Activated CD4-positive, CD25-positive, alpha-beta regulatory T cell treated with anti-CD3 and anti-CD28 coated beads, Interleukin-2, amount 50 U/mL, for 24 hours (primary cell): ENCODE measurements at places on chromosomes 7 and 10.

DNA sequence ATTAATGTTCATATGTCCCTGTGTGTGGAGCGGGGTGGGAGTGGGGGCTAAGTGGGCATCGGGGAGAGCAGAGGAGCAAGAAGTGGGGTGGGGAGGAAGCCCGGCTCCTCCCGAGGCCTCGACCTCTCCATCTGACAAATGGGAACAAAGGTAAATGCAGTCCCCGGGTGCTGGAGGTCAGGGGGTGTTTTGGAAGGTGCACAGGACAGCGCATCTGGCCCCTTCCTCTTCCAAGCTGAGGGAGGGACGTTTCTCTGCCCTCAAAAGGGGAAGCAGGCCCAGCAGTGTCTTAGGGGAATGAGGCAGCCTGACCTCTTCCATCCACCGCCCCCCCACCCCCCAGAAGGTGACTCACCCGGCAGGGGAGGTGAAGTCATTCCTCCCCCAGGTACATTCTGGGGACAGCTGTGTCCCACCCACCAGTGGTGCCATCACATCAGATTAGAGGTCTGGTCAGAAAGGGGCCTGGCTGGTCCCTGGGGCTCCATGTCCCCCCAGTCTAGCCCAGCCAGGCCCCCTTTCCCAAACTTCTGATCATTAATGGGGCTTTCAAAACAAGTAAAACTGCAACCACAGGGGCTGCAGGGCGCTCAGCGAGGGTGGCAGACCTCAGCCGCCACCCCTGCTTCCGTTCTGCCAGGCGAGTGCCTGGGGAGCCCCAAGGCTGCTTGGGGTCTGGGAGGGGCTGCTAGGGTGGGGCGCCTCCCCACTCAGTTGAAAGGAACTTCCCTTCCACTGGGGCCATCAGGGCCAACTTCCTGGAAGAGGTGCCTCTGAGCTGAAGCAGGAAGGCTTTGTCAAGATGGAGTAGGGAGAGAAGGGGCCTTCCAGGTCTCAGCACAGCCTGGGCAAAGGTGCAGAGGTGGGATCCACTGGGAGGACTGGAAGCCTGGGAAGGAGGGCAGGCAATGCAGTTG, 10.8 kb downstream of the LFNG start:
- peak; percentile 65 for ATAC-seq

DNA sequence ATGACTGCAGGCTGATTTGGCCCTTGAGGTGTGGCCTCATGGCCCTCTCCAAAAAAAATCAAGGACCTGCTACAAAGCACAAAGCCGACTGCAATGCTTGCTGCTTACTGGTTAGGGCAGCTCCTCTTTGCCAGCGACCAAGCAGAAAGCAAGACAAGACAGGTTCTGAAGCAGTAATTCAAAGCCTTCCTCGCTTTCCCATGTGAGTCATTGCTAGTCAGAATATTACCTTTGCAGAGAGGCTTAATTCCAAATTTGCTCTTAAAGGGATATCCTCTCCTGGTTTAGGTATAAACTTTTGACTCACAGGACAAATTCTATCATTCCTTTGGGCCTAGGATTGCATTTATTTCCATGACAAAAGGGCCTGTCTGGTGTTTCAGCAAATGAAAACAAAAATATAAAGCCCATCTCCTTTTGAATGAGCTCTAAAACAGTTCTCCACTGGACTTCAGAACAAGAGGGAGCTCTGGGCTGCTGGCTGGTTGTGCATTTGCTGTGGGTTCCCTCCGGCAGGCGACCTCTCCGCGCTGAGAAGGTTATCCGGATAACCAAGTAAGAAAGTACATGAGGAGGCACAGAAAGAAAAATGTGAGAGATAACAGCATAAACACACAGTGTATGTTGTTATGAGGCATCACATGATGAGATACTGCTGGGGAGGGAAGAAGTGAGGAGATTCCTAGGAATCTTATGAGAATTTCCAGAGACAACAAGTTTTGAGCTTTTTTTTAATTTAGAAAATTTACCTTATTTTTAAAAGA, 90.8 kb downstream of the EGFR start:
- ATAC-seq, result no peak

DNA sequence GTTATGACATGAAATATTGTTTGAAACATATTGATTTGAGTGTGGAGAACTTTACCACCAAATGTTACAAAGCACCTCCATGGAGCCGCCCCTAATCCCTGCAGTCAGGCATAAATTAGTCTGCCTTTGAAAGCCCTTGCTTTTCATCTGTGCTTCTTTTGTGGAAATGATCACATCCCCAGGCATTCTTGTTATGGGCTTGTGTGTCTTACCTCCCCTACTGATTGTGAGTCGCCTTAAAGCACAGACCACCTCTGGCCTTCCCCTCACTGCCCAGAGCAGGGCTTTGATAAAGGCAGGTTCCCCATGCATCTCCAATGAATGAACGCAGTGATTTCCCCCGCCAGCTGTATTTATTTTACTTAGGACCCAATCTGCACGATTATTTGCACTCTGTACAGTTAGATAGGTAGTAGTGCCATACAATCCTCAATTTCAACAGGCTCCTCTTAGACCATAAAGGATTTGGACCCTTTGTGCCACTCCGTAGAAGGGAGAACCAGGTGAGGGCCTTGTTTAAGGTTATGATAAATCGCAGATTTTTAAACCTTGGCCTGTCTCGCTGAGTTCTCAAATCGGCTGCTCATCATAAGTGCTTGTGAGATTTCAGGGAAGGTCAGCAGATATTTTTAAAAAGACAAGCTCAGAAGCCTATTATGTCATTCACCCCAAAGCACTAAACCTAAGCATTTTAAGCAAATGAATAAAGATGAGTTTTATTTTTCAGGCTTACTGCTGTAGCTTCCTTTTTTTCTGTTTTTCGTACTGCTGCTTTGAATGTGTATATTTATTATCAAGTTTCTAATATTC, 107.8 kb downstream of the CUBN start:
- ATAC-seq, result no peak

- ATAC-seq, result no peak
Measured at GRCh38 chr7:28296571-28297483, 115.5 kb upstream of the CREB5 start.

GRCh38 chr10:72069751-72070526, 18.4 kb downstream of the SPOCK2 start:
- no peak for ATAC-seq

GRCh38 chr10:14543904-14544210, 213.1 kb upstream of the FRMD4A start:
- no peak for ATAC-seq

- no peak for ATAC-seq
Measured at GRCh38 chr10:124523901-124524300, 62.3 kb downstream of the LHPP start.

GRCh38 chr10:63375859-63376258, 89.9 kb downstream of the JMJD1C start:
- no peak for ATAC-seq

DNA sequence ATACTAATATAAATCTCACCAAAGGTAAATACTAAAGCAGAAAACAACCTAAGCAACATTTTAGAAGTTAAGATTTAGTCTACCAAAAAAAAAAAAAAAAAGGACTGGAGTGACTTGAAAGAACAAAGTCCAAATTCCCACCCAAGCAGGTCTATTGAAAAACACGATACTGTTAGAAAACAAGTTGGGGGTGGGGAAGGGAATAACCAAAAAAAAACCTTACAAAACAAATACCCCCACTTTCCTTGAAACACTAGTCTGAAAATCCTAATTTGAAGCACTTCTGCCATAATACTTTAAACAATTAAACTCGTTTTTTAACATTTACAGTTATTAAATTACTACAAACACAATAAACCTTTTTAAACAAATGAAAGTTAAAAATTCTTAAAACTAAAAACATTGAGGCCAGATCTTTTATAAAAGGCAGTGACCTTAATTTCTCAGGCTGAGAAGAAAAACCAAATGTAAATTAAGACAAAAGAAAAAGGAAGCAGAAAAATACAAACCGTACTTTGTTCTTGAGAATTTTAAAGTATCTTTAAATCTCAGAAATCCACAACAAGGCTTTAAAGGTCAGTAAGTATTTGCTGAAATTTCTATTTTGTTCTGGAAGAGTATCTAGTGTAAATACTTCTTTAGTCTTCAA, 135.1 kb downstream of the NRBF2 start:
- no peak for ATAC-seq
